Urinary bladder (tissue), 4 donors: ENCODE measurements at places on chromosomes 3 and 15. TPM values are rescaled to one million over a fixed set of nuclear protein-coding genes. Genes with fewer than 3 reads are reported as not detected.

DNA sequence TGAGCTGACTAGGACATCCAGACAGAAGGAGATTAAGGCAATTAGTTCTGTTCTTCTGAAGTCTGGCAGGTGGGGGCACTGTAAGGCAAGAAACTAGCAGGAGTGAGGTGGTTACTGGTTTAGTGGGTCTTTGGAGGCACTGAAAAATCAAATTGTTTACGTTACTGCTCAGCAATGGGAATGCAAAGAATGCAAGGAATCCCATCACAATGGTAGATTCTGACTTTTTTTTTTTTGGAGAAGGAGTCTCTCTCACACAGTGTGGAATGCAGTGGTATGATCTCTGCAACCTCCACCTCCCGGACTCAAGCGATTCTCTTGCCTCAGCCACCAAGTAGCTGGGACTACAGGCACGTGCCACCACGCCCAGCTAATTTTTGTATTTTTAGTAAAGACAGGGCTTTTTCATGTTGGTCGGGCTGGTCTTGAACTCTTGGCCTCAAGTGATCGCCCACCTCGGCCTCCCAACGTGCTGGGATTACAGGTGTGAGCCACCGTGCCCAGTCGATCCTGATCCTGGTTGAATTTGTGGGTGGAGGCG lies 16.4 kb downstream of the FAM107A start:
- no peak for DNase-seq

DNA sequence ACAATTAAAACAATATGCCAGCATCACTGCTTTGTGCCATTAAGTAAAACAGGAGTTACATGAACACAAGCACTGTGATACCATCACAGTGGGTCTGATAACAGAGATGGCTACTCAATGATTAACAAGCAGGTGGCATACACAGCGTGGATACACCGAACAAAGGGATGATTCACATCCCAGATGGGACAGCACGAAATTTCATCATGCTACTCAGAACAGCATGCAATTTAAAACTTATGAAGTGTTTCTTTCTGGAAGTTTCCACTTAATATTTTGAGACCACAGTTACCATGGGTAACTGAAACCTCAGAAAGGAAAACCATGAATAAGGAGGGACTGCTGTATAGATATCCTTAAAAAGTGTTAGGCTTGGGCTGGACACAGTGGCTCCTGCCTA lies 44.5 kb downstream of the SLC24A1 start:
- no peak for DNase-seq

VEPH1 gene
- 0.74 TPM for total RNA-seq

GRCh38 chr3:15051531-15051930 lies 13.6 kb downstream of the MRPS25 start:
- DNase-seq, result no peak

DNA sequence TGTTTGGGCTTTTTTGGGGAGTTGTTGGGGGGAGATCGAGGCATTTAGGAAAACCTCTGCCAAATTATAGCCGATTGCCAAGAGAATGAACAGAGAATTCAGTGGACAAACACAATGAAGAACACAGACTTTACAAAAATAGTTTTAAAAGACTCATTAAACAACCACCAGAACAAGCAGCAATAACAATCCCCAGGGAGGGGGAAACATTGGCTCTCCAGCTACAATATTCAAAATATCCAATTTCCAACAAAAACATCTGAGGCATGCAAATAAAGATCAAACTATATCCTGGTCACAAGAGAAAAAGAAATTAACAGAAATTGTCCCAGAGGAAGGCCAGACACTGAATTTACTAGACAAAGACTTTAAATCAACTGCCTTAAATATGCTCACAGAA lies 24.5 kb upstream of the ANKRD28 start:
- no peak for DNase-seq

XCR1 gene
- total RNA-seq, result 1.0 TPM

DNA sequence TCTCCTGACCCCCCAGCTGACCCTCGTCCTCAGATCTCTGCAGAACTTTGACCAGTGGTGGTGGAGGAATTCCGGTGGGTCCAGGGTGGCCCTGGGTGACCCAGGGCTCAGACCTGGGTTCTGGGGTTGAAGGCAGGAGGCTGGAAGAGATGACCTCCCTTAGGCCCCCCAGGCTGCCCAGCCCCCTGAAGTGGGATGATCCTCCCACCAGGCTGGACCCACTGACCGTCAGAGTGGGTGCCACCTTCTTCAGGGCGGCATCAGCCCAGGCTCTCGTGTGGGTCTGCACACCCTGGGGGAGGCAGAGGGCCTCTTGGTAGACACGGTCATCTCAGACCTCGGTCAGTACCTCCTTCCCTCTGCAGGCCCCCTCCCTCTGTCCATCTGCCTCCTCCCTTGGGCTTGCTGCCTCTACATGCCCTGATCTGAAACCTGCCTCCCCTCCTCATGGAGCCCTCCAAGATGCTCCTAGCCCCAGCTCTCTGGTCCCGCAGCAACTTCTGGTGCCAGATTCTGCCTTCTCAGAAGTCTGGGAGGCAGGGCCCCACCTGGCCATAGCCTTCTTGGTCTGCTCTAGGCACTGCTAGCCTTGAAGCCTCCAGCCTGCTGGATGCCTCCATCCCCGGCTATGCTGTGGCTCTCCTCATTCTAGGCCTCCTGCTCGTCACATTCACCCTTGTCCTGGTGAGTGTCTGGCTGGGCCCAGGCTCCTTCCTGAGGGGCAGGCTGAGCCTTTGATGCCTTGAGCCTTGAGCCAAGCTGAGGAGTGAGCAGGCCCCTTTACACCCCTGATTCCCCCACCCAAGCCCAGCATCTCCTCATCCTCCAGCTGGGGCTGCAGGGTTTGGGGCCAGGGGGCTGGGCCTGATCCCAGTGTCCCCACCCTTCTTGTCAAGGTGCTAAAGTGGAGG lies 49.1 kb upstream of the CSPG4 start:
- DNase-seq, result no peak

SYNPR gene
- total RNA-seq, result 0.95 TPM

DNA sequence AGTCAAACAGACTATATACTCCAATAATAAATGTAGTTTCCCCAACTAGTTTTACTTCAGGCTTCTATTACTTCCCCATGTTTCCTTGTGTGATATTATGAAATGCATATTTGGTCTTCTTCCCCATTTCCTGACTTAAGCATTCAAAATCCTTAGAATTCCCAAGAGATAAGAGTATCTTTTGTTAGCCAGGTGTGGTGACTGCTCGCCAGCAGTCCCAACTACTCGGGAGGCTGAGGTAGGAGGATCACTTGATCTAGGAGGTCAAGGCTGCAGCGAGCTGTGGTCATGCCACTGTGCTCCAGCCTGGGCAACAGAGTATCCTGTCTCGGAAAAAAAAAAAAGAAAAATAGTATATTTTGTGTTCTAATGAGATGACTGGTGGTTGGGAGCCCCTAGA lies 72.7 kb upstream of the UBE2E2 start:
- no peak for DNase-seq

ECE2 gene
- not detected for total RNA-seq

NUP210 gene
- 3.3 TPM for total RNA-seq

DNA sequence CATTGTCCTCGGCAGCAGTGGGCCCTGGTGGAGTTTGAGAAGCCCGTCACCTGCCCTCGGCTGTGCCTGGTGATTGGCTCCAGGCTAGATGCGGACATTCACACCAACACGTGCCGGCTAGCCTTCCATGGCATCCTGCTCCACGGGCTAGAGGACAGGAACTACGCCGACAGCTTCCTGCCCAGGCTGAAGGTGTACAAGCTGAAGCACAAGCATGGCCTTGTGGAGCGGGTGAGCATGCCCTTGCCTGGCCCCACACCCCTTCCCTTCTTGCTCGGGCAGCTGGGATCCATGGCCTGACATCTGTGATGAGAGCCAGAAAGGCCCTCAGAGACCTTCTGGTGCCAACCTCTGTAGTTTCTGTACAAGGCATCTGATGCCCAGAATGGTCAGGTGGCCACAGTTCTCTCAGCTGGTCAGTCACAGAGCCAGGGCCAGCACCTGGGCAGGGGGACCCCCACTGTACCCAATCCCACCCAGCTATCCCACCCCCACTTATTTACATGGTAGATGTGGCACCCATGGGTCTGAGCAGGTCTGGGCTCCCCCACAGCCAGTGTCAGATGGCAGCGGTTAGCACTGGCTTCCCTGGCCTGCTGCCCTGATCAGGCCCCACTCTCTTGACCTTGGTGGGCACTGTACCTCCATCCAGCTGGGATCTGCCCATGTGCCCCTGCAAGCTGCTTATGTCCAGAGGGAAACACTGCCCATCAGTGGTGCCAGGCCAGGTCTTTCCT lies 124.9 kb downstream of the DNAJB8 start:
- DNase-seq, result no peak

DNA sequence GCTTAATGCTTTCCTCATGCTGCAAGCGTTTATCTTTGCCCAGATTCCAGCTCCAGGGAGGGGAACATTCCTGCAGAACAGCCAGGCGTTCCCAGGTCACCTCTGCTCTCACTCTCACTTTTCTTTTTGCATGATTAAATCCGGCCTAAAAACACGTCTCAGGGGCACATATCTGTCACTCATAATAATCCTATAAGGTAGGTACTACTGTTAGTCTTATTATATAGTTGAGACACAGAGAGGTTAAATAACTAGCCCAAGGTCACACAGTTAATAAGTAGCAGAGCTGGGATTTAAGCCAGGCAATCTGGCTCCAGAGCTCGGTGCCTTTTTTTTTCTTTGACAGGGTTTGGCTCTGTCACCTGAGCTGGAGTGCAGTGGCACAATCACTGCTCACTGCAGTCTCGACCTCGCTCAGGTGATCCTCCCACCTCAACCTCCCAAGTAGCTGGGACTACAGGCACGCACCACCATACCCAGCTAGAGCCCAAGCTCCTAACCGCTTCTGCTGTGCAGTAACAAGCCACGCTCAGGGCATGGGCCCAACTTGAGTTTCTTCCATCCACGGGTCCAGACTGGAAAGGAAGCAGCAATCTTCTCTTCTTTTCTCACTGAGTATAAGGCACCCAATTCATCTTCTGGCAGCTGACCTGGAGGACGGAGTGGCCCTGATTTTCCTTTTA lies 96.5 kb downstream of the LIPC start:
- no peak for DNase-seq

DNA sequence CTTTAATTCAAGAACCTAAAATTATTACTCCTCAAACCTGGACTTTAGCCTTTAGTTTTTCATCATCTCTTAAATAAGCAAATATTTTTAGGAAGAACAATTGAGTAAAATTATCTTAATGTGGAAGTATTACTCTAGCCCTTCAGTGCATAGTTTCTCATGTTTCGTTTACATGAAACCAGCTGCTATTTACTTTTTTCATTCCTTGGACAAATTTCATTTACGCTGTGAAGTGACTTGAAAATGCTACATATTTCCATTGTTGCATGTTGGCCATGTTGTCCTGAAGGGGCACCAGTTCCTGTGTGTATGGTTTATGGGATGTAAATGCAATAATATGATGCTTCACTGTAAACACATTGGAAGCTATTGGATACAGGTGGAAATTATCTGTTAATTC lies 49.9 kb downstream of the SLC25A26 start:
- no peak for DNase-seq

REC114 gene
- not detected for total RNA-seq

CLEC3B gene
- total RNA-seq, result 89.4 TPM

DNA sequence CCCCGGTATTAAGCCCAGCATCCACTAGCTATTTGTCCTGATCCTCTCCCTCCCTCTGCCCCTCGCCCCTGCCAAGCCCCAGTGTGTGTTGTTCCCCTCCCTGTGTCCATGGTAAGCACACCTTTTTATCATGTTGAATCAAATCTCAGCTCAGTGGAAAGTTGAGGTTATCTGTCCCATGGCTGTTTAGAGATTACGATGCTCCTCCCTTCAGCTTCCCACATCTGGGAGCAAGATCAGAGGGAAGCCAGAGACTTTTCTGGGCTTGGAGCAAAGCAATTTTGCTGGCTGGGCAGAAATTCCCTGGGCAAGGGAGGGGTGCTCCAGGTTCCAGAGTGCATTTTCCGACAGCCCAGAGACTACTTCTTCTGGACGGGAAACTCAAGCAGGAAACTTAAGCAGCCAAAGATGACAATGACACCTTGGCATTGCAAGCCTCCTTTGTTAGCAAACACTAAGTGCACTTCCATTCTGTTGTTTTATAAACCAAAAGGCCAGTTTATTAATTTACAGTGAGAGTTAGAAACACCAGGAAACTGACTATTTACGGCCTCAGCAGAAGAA lies 104.5 kb downstream of the MESD start:
- DNase-seq, result no peak

DNA sequence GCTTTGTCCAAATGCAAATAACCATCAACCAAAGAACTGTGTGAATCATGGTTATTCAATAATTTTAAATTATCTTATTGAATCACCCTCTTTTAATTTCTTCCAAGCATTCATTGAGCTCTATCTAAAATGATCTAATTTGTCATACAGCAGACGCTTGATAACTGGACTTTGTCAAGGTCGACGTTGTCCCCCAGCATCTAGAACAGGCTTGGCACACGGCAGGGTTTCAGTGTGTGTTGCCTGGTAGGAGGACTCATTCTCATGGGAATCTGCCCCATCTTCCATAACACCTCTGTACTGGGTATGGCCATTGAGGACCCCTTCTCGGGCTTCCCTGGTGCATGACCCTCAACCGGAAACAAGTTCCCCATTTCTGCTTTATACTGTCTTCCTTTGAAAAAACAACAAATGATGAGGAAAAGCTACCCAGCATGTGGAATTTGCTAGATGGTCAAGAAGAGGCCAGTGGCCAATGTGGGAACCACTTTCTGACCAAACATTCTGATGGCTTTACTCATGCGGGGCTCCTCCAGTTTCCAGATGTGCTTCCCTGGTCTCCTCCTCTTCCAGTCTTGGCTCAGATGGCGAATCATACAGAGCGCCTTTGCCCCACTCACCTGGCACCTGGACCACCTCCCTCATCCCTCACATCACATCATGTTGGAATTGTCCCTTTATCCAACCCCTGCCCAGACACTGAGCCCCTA lies 41.7 kb upstream of the SEC22A start:
- no peak for DNase-seq

DNA sequence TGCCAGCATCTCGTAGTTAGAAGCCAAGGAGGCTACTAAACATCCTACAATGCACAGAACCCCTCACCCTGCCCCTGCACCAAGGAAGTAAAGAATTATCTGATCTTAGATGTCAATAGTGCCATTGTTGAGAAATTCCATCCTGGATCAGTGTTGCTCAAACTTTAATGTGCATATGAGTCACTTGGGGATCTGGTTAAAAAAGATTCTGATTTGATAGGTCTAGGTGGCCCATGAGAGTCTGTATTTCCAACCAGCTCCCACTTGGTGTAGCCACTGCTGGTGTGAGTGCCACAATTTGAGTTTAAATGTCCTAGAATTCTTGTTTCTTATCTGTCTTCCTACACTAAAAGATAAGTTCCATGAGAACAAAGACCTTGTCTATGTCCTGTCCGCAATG lies 43.7 kb downstream of the TMEM45A start:
- DNase-seq, result no peak

LRRN1 gene
- 18.2 TPM for total RNA-seq

MLF1 gene
- total RNA-seq, result 17.7 TPM

- DNase-seq, result no peak
These were observed 21.3 kb upstream of the NR2F2 start for GRCh38 chr15:96309143-96309660.

DNA sequence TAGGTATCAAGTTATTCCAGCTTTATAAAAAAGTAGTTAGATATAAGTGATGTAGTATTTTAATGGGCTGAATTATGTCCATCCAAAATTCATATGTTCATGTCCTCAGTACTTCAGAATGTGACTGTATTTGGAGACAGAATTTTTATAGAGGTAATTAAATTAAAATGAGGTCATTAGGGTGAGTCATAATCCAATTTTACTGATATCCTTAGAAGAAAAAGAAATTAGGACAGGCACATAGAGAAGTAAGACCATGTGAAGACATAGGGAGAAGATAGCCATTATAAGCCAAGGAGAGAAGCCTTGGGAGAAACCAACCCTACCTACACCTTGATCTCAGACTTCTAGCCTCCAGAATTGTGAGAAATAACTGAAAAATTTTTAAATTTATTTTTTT lies 30.3 kb downstream of the RAP2B start:
- DNase-seq, result no peak

PLA2G4E gene
- not detected for total RNA-seq
